ENCODE measurements at places on chromosomes 16 and 17.

- no peak for DNase-seq
Measured at GRCh38 chr16:53982631-53983042, 278.7 kb downstream of the FTO start.

DNA sequence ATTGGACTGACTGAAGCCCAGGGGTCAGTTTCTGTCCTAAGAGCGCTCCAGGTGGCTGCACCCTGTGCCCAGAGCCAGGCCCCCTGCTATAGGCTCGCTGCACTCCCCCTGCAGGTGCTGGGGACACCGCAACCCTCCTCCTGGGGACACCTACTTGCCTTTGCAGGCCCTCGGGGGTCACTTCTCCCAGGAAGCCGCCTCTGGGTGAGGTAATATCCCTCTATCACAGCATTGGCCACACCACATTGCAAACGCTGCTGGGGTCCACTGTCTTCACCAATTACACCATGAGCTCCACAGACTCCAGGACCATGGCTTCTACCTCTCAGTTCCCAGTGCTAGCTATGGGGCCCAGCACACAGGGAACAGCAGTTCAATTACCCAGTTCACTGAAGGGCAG is 14.9 kb downstream of the USP36 start:
- DNase-seq = no peak

DNA sequence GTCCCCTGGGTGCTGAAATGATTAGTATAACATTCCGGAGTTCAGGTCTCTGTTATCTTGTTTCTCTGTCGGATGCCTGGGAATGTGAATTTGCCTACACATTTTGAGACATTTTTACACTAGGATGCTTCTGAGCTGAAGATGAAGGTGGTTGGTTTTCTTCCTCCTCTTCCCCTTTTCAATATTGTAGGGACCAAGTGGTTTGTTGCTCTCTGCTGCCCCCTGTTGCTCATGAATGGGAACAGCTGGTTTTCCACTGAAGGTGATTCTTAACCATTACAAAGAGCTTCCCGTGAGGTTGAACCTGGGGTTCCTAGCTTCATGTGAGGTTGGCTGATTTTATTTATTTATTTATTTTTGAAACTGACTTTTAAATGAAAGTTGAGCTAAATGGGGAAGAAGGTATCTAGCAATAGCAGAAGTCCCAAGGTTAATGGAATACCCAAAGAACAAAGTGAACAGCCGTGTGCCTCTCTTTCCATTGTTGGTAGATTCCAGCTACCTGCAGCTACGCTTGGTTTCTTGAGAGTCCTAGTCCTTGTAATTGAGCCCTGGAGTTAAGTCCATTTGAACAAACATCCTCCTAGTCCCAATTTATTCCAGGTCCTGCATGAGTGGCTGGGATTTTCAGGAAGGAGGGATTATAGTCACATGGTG is 983.9 kb upstream of the EEF2KMT start:
- peak; percentile 9 for DNase-seq

GRCh38 chr17:64147110-64148016 is 17.4 kb upstream of the ERN1 start:
- no peak for DNase-seq

- DNase-seq = no peak
Measured at GRCh38 chr16:17511340-17511739, 40.6 kb upstream of the XYLT1 start.

DNA sequence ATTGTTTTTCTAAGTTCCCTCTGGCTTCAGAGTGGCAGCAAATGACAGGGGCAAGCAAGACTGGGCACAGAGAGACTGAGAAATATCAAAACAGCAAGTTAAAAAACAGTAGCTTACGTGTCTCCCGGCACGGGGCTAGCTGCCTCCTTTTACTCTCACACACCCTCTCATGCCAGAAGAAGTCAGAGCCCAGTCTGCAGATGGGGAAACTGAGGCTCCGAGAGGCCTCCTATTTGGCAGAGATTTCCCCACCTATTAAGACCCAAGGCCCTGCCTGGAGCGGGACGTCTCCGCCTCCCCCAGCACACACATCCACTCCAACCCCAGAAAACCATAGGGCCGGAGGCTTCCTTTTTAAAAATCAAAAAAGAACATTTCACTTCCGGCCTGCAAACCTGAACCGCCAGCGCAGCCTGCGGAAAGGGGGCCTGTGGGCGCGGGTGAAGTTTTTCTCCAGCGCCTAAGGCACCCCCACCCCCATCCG is 832 bp downstream of the CARHSP1 start:
- DNase-seq = no peak

DNA sequence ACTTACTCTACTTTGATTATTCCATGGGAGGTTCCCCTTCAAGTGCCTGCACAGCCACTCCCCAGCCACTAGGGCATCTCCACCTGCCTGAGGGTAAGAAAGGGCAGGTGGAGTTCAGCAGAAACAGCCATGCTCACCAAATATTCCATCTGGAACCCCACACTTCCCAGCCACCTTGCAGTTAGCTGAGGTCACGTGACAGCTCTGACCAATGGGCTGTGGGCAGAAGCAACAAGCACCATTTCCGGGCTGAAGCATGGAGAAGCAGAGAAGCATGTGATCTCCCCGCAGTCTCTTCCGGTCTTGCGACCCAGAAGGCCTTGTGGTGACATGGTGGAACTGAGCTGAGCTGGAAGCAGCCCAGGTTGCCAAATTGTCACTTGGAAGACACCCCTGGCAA is 108.6 kb downstream of the CCT6B start:
- DNase-seq = no peak

DNA sequence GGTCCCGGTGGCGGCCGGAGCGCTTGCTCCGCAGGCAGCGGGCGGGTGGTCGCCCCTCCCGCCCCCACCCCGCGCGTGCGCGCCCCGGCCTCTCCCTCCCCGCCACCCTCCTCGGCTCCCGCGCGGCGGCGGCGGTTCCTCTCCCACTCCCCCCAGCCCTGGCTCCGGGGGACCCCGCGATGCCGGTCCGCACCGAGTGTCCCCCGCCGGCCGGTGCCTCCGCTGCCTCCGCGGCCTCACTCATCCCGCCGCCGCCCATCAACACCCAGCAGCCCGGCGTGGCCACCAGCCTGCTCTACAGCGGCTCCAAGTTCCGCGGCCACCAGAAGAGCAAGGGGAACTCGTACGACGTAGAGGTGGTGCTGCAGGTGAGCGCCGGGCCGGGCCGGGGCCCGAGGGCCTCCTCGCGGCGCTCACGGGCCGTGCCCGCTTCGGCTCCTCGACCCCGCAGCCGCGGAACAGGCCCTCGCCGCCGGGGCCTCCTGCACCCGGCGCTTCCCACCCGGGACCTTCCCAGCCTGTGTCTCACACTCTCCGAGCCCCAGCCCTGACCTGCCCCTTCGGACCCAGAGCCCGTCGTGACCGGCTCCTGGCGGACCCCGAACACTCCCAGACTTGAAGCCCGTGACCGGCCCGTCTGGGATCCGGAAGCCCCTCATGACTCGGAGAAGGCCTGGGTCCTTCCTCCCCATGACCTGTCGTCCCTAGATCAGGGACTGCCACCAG is 490 bp downstream of the GID4 start:
- DNase-seq = peak; percentile 56

- DNase-seq = peak; percentile 78
Measured at GRCh38 chr17:46818929-46819859, 702 bp upstream of the WNT3 start.

- no peak for DNase-seq
Measured at GRCh38 chr16:51757505-51757904, 606.4 kb upstream of the SALL1 start.

- DNase-seq = no peak
Measured at GRCh38 chr17:72906306-72906705, 186.2 kb downstream of the SLC39A11 start.

DNA sequence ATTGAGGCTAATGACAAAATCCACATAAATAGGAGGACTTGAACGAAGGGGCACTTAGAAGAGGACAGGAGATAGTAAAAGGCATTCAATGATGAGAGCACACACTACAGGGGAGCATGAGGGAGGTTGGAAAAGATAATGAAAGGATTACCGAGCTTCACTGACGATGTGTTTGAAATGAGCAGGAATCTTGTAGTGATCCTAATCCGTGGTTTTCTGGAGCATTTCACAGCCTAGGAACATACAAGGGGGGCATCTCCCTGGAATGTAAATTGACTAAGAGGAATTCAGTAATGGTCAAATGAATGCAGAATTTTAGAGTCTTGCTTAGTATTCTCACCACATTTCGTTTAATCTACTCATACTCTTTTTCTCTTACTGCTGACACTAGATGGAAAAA is 5.2 kb downstream of the ATMIN start:
- DNase-seq = no peak

DNA sequence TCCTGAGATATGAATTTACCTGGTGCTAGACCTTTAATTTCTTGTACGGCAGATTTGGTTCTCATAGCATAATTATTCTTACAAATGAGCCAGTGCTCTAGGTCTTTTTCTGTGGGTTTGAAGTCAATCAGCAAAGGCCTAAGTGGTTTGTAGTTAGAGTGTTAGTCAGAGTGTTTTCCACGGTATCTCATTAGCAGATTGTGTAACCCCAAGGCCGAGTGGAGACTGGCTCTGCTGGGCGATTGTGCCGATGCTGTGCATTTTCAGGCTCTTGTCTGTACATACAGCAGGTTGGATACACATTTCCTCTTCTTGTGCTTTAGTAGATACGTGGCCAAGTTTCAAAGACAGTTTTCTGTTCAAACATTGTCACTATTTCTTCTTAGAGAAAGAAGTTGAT is 78.6 kb upstream of the CA10 start:
- no peak for DNase-seq

DNA sequence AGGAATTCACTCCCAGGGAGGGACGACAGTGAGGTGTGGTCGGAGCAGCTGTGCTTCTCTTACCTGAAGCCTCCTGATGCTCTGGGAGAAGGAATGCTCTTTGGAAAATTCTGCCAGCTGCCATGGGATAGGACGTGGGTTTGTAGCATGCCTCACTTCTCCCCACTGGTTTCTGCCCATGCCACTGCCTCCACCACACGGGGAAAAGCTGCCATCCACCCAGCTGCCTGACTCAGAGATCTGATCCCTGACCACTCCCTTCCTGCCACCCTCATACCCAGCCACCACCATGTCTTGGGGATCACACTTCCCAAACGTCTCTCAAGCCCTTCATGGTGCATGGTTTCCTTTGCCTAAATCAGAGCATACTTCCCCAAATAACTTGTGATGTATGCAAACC is 80.0 kb downstream of the CPPED1 start:
- DNase-seq = no peak

DNA sequence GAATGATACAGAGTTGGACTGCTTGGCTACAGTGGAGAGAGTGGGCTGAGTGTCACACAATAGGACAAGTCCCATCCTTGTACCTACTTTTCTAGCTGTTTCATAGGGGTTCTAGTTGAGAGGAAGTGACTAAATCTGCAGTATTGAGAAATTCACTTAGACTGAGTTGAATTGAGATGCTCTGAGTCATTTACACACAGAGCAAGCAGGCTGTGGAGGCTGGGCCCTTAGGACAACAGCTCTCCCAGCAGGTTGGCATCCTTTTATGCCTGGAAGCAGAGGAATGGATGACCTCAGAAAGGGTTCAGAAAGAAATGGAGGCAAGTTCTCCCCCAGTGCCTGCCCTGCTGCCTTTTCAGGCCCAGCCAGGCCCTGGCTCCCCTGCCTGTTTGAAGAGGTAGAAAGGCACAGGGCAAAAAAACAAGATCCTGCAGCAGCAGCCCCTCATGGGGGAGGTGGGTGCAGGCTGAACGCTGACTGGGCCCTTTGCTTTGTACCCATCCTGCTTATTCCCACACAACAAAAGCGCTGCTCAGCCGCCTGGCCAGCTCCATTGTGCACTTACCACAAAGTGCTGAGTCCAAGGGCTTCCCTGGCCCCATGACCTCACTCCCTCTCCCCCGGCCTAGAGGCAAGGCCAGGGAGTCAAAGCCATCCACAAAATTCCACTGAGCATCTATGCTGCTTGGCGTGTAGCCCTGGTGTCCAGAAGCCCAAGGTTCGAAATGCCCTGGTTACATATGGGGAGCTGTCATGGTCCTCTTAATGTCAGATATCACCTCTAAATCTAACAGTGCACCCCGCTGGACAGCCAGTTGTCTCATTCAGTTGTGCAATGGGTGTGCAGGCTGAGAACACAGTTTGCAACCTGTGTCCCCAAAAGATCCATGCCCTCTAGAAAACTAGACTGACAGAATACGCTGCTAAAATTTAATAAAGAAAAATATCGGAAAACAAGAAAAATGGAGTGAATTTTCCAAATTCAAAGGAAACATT is 5.4 kb upstream of the CRYBA1 start:
- peak; percentile 24 for DNase-seq

DNA sequence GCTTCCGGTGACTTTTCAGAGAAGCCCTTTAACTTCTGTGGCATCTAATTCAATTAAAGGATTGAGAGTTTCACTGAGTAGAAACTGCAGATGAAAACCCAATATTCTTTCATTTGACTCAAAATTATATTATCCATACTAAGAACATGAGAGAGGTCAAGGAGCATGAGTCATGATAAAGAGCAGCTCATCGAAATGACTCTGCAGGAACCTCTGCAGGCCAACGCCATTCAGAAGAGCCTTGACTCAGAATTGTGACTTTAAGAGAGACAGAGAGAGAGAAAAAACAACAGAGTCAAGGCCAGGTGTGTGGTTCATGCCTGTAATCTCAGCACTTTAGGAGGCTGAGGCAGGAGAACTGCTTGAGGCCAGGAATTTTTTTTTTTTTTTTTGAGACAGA is 417.2 kb upstream of the XYLT1 start:
- no peak for DNase-seq

DNA sequence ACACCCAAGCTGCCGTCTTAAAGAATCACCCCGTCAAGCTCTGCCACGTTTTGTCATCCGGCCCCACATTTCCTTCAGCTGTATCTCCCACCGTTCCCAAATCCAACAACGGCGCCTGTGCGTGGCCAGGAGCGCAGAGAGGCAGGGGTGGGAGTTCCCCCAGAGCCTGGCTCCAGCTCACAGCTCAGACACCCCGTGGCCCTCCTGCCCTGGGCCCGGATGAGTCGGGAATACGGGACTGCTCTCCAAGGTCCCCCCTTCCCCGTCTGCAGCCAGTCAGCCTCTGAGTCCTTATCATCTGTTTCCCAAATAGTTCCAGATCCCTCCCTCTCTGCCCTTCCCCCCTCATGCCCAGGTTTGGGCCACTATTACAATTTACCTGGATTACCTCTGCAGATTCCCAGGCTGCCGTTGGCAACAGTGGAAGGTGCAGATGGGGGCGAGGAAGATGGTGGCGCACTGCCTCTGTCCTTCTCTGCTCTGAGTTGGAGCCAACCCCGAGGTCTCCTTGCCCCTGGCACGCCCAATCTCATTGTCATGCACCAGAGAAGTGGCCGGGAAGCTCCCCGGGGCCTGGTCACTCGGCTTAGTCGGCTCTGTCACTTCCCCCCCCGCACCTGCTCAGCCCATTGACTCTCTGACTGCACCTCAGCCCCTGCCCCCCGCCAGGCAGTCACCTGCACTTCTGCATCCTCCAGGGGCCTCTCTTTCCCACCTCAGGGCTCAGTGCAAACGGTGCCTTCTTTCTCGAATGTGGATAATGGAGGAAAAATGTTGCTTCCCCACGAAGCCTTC is 18.3 kb upstream of the RPTOR start:
- DNase-seq = peak; percentile 54

DNA sequence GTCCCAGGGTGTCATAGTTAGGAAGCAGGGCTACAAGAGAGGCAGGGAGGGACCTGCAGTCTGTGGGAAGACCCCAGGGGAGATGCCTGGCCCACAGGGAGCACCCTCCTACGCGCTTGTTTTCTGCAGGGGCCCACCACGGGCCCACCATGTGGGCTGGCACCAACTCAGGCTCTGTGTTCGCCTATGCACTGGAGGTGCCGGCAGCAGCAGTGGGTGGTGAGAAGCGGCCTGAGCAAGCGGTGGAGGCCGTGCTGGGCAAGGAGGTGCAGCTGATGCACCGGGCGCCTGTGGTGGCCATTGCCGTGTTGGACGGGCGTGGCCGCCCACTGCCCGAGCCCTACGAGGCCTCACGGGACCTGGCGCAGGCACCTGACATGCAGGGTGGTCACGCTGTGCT is 15.0 kb downstream of the LLGL1 start:
- no peak for DNase-seq

All from WTC11 (cell line).